ENCODE measurements at places on chromosomes 7 and 10. TPM values are rescaled to one million over a fixed set of nuclear protein-coding genes. Genes with fewer than 3 reads are reported as not detected.

Gene HNRNPA2B1
- total RNA-seq = 1,097 TPM

Gene AGR2
- total RNA-seq = 1.6 TPM

- H3K27ac ChIP-seq = no peak overlapping the region
- no peaks in the 10 kb centered on the region for H3K27me3 ChIP-seq
- no peak overlapping the region for H3K4me3 ChIP-seq
- peaks cover 26% of the 10 kb centered on the region for H3K4me1 ChIP-seq
Observed at GRCh38 chr7:153604-154003, 38.8 kb upstream of the FAM20C start.

- H3K36me3 ChIP-seq = no peaks in the 10 kb centered on the region
- H3K4me3 ChIP-seq = no peak overlapping the region
- H3K4me1 ChIP-seq = peaks cover 8% of the 10 kb centered on the region
- H3K27me3 ChIP-seq = no peaks in the 10 kb centered on the region
- no peak overlapping the region for H3K27ac ChIP-seq
- DNase-seq = peak; percentile 40
Observed at GRCh38 chr10:71429929-71430328, 33.2 kb downstream of the CDH23 start.

- peaks cover 29% of the 10 kb centered on the region for H3K36me3 ChIP-seq
- no peak overlapping the region for H3K4me3 ChIP-seq
- no peak overlapping the region for H3K27ac ChIP-seq
- no peak for DNase-seq
- H3K4me1 ChIP-seq = peaks cover 21% of the 10 kb centered on the region
- peaks cover 36% of the 10 kb centered on the region for H3K27me3 ChIP-seq
Observed at GRCh38 chr10:122348935-122349361, 25.6 kb upstream of the PLEKHA1 start.

Measured in WTC11 (cell line).